ENCODE measurements at places on chromosomes 12 and 14. TPM values are rescaled to one million over a fixed set of nuclear protein-coding genes. Genes with fewer than 3 reads are reported as not detected.

The DACT1 gene
- 50.8 TPM for total RNA-seq

The SLC39A5 gene
- not detected for total RNA-seq

The C1QL4 gene
- total RNA-seq: 1.4 TPM

The CCDC196 gene
- total RNA-seq: 1.9 TPM

DNA sequence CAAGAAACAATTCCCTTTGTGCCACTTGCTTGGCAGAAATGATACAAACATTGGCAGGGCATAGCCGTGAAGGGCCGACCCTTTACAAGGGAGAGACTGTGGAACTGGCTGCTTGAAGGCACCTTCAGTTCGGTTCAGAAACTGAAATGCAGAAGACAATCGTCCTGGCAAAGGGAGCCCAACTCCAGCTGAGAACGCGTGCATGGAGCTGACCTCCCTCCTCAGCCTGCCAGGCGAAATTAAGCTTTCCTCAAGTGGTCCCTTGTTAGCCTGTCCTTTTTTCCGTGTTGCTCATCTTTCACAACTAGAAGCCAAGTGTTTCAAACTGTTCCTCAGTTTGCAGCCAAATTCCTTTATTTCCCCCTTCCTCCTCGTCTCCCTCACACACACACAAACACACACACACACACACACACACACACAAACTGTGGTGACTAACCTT lies 8.1 kb downstream of the LGR5 start:
- no peak for DNase-seq

- DNase-seq: peak; percentile 50
Measured at GRCh38 chr12:103930787-103931735, 851 bp downstream of the HSP90B1 start.

DNA sequence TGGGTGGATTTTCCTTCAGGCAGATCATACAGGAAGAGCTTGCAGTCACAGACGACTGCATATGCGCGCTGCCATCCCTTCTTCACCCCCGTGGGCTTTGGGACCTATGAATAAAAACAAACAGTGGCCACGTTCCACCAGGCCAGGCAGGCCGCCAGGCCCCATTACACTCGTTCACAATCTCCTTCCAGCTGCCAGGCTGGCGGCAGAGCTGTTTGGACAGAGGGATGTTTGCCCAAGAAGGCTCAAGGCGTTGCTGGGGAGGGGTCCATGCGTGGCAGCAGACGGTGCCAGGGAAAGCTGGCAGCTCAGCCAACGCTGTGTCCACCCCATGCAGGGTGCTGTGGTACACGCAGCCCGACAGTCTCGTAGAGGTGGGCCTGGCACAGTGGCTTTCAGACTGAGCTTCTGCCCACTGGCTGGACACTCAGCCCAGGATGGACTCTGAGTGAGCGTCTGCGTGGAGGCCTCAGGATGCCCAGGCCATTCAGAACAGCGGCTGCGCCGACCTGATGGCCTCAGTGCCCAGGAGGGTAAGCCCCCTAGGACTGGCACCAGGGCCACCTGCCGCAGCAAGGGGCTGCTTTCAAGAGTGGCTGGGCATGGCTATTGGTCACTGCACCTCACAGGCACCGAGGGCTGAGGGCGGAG lies 27.5 kb downstream of the AMN start:
- no peak for DNase-seq

DNA sequence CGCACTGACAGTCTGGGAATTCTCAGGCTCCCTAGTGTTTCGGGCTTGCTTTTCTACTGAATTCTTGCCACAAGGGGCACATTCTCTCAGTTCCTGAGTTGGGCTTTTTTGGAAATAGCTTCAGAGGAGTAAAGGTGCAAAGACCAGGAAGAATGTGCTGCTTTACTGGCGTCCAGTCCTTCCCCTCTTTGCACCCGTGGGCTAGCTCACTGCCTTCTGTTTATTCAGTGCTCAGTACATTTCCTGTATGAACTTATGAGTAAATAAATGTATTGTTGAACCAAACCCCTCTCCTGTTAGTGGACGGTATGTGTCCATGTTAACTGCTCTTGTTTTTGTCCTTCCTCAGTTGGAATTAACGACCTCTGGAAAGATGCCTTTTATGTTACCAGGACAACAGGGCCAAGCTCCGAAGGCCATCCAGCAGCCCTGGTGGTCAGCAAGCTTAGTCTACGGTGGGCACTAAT lies 24.0 kb downstream of the GSG1 start:
- DNase-seq: no peak

Data from umbilical cord (tissue), 2 donors.